ENCODE measurements at places on chromosomes 11 and 22.

- DNase-seq: peak; percentile 67
Measured at GRCh38 chr11:27619763-27620335, 80.4 kb downstream of the BDNF start.

DNA sequence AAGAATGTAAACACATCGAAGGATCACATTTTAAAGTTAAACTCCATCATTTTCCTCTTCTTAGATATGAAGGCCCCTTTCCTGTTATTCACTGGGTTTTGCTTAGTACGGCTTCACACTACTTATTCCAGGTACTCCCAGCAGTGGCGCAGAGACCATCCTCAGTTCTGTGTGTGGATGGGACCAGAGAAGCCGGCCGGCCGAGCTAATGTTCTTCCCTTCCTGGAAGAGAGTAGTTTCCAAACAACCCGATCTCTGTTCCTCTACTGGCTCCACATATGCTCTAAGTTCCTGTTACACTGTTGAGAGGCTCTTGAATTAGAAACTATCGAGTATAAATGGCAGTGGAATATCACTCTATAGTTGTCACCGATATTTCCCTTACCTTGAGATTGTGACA, 684 bp upstream of the NFRKB start:
- no peak for DNase-seq

DNA sequence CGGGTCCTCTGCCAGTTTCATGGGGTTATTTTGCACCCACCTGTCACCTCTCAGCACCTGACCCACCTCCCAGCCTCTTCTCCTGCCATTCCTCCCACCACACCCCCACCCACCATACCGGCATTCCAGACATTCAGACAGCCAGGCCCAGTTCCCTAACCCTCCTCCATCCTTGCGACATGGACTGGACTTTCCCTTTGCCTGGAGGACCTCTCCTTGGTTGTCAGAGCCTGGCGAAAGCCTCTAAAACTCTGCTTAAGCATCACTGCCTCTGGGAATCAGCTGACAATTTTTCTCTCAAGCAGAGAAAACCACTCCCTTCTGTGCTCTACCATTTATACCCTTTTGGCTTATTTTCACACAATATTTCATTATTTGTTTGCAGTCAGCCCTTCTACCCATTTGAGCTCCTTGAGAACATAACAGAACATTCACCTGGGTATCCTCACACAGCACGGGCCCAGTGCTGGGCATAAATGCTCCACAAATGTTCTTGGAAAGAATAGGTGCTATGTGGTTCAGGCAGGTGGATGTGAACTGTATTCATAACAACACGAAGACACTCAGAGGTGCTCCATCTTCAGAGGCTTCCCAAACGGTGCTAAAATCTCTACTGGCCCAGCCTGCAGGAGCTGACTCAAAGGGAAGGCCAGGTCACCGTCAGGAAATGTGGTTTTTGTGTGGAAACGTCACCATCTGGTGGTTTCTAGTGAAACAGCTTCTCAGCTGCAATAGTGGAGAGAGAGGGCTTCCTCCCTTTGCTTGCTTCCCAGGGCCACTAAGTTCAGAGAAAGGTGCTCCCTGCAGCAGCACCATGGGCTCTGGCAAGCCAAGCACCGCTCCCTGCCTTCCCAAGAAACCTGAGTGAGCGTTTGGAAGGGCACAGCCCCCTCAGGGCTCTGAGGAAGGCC, 10.4 kb downstream of the SPATA19 start:
- peak; percentile 5 for DNase-seq

DNA sequence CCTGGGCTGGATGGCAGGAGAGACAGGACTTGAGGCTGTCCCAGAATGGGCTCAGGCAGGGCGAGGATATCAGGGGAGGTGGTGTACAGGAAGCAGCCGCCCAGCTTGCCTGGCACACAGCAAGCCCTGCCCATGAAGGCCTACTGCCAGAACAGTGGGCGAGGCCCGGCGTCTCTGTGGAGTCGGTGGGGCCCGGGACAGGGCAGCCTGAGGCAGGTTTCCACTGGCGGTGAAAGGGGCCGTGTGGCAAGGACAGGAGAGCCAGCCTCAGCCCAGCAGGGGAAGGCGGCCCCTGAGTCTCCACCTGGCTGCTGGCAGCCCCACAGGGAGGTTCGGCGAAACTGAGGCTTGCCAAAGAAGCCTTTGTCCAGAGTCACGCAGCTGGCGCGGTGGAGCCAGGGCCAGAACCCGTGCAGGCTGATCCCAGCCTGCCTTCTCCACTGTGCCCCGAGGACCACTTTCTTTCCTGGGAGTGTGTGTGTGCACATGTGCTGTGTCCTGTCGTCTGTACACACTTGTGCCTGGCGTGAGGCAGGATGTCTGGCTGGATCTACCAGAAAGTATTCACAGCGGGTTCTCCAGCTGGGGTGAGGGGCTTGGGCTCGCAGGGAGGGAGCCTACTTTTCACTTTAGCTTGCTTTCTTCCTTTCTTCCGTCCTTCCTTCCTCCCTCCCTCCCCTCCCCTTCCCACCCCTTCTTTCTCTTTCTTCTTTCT, 1.2 kb downstream of the TSPO start:
- DNase-seq: peak; percentile 74

GRCh38 chr11:67433536-67434394, 3.7 kb downstream of the PTPRCAP start:
- DNase-seq: no peak
